ENCODE measurements at places on chromosomes 2 and 18.
A peak's percentile ranks its signal among the peaks of the same experiment; 100 is the strongest.

DNA sequence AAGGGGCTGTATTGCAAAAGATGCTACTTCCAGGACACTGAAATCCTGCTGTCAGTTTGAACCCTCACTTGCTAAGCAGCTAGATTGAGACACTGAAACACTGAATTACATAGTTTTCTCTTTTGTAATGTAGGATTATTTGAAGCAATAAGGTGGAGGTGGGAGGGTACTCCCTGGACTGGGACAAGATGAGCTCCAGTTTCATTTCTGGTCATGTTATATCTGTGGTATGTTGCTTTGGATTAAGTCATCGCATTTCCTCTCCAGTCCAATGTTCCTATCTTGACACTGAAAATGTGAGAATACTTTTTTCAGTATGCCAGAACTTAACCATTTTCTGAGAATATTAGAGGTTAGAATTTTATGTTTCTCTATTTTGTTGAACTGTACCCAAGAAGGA lies 426.2 kb upstream of the MEX3C start:
- DNase-seq, result no peak

DNA sequence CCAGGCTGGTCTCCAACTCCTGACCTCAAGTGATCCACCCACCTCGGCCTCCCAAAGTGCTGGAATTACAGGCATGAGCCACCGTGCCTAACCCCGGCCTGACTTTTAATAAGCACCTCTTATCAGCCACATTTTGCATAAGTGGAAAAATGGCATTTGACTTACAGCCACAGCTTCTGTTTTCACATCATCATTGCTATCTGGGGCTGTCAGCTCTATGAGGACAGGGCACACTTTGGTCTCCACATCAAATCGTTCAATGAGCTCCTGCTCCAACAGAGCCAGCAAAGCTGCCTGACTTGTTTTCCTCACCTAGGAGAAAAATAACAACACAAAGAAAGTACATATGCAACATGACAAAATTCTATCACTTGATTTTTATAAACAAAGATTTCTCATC lies 26.4 kb downstream of the PPP4R1 start:
- no peak for DNase-seq

DNA sequence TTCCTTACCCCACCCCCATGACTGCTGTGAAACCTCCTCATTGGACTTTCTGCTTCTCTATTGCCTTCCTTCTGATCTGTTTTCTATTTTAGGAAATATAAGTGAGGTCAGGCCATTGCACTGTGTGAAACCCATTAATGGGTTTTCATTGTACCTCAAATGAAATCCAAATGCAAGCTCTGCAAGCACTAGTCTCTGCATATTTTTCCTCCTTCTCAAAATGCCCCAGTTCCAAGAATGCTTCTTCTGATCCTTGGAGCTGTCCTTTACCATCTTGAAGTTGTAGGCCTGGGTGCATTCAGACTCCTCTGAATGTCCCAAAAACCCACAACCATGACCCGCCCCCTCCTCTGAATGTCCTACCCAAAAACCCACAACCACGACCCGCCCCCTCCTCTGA lies 8.2 kb downstream of the IL1A start:
- DNase-seq, result no peak

DNA sequence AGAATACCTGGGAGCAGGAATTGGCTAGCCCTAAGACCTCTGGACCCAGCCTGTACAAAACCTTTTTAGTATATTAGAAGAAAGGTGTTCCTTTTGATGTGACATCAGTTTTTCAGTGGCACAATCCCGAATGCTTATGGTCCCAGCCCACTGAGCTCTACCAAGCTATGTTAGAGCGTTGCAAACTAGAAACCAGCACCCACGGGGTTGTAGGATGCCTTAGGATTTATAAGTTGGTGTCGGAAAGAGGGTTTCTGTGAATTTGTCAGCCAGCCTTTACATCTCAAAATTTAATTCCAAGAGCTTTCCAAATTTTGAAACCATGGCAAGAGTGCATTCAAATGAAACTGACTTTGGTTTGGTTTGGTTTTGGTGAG lies 499 bp upstream of the LMAN1 start:
- peak; percentile 93 for DNase-seq

DNA sequence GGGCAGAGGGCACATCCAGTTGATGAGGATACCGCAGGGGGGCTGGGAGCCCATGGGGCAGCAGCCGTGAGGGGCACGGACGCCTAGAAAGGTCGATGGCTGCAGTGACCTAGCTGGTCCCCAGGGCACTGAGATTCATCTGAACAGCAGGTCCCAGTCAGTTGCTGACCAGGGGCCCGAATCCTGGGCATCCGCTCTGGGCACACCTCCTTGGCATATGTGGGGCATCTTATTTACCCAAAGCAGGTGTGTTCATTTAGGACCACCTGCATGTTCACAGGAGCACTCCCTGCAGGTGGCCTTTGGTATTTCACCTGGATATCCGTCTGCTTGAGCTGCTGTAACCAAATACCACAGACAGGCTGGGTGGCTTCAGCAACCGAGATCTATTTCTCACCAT lies 72.0 kb upstream of the ODC1 start:
- DNase-seq, result no peak

Data from NCI-H748 treated with DMSO at 0.1 percent for 48 hours (cell line).